ENCODE measurements at places on chromosomes 12 and 14.

- DNase-seq = no peak
These were observed 1.1 kb upstream of the SUSD6 start for GRCh38 chr14:69610020-69610873.

DNA sequence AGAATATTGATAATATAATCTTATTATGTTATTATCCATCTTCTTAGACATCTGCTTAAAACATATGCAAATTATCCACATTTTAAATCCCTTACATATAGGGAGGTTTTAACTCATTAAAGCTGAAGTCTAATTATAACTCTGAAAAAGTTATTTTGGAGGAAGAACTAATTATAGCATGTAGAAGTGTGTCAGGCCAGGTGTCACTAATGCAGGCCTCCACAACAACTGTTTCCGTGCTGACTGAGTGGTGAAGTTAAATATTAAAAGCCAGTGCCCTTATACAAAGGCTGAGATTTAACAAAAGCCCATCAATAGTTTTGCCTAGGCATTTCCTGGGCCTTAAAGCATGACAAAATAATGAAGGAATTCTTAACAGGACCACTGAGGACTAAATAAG, 157.4 kb downstream of the LRRK2 start:
- DNase-seq = no peak

GRCh38 chr14:63204407-63205043, at the start of gene RHOJ:
Gene RHOJ (plus strand): TSS chr14:63204443. CDS start chr14:63204870, 427 bp downstream.
- DNase-seq = peak; percentile 78

- no peak for DNase-seq
These were observed 59.9 kb downstream of the BMP4 start for GRCh38 chr14:53896726-53897125.

GRCh38 chr14:24385524-24385923, 13.3 kb upstream of the NYNRIN start:
- no peak for DNase-seq

DNA sequence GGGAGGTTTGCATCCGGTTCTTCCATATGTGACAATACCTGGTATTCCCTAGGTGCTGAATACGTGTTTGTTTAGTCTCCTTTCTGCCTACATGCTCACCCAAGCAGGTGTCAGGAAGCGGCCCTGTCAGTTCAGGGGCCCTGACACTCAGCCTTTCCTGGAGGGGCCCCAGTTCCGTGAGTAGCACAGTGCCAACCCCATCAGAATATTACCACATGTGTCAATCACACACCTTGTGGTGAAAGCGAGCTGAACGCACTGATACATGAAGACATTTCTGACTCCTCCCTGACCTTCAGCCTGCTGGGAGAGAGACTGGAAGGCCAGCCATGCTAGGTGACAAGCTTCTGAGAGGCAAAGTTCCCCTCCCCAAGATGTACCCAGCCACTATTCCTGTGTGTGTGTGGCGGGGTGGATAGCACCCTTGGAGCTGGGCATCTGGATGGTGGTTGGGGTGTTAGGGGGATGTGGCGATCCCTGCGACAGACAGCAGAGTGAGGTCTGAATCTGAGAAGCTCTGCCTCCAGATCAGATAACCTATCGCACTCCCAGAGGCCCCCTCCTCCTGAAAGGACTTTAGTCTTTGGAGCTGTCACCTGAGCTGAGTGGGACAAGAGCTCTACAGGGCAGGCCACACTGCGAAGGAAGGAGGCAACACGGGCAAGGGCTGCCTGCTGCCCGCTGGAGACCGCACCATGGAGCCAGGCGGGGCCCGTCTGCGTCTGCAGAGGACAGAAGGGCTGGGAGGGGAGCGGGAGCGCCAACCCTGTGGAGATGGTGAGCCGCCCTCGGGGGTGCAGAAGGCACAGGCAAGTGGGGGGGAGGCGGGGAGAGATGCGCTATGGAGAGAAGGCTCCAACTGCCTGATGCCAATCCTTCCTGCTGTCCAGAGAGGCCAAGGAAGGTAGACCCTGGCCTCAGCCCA, at the start of gene SOAT2:
Gene SOAT2 (plus strand): TSS at position 604 of the 925 bp plus-strand sequence. CDS start 92 bp downstream, at position 696.
- no peak for DNase-seq

- DNase-seq = no peak
These were observed 59.8 kb downstream of the DIO3 start for GRCh38 chr14:101620821-101621785.

DNA sequence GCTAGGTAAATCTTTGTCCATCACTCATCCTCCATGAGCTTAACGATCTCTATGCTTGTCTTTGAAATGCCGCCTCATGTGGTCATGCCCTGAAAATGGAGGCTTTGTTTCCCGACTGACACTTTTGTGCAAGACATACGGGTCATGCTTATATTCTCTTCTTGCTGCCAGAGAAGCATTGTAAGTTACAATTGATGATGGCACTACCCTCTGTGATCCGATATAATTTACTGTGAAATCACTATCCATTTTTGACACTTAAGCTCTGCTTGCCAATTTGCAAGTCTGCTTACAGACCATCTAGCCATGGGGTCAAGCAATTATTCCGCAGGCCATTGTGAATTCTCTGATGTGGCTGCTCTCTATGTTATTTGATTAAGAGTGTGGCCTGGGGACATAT, 650.0 kb downstream of the FLRT2 start:
- DNase-seq = no peak

DNA sequence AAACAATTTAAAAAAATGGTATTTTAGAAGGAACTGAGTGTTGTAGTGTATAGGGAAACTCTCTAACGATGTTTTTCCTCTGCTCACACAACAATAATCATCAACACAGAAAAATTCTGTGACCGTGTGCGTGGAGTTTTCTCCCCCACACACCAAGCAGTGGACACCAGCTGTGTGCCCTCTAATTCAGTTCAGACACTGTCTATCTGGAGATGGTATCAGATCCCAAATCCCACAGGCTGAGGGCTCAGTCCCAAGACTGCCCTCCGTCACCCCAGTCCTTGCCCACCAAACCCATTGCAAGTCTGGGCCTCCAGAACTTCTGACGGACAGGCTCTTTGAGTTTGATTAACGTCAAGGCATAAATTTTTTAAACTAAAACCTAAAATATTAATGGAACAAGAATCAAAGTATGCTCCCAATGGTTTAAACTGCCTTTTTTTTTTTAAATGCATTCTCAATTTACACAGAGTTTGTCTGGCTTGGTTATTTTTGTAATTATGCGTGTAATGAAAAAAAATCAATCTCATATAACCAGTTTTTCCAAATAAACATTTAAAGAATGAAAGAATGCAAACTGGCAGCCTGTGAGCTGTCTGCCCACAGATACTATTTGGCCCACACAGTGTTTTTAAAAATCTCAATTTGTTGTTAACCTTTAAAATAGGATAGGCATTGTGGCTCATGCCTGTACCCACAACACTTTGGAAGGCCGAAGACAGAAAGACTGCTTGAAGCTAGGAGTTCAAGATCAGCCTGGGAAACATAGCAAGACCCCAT, 19.2 kb downstream of the BLTP3B start:
- no peak for DNase-seq

- no peak for DNase-seq
These were observed 66.7 kb downstream of the NTN4 start for GRCh38 chr12:95723693-95724384.

GRCh38 chr12:6734506-6735387, 10.9 kb downstream of the COPS7A start:
- DNase-seq = no peak

DNA sequence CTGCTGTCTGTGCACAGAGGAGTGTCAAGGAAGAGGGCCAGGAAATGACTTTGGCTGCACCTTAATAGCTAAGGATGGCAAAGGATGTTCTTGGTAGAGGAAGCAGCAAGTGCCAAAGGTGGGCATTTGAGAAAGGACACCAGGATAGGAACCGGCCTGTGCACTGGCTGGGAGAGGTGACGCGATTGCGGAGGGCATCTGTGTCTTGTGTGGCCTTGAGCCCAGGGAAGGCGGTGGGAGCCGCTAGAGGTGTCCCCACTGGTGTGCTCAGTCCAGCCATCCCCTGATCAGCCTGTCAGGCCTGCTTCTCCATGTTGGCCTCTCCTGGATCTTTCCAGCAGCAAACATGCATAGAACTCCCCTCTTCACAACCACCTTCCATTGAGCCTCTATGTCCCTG, 30.2 kb downstream of the PAPLN start:
- DNase-seq = no peak

GRCh38 chr12:70444903-70445302, 78.8 kb downstream of the KCNMB4 start:
- DNase-seq = no peak

- no peak for DNase-seq
These were observed 17.0 kb upstream of the NUBPL start for GRCh38 chr14:31543969-31544799.

DNA sequence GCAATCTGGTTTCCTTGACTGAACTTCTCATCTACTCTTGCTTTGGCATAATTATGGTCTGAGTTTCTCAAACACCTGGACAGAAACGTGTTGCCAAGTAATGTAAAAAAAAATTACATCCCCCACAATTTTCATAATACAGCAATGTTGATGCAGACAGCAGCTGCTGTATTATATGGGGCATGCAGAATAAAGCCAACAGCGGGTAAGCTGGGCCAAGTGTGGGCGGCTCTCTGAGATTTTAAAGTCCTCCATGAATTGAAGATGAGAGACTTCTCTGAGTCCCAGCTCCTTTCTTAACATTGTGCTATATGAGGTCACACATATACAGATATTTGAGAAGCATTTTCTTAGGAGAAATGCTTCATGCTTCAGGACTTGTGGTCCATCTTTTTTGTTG, 881.2 kb downstream of the GALC start:
- no peak for DNase-seq

GRCh38 chr12:111074559-111074958, 154.2 kb upstream of the MYL2 start:
- no peak for DNase-seq

DNA sequence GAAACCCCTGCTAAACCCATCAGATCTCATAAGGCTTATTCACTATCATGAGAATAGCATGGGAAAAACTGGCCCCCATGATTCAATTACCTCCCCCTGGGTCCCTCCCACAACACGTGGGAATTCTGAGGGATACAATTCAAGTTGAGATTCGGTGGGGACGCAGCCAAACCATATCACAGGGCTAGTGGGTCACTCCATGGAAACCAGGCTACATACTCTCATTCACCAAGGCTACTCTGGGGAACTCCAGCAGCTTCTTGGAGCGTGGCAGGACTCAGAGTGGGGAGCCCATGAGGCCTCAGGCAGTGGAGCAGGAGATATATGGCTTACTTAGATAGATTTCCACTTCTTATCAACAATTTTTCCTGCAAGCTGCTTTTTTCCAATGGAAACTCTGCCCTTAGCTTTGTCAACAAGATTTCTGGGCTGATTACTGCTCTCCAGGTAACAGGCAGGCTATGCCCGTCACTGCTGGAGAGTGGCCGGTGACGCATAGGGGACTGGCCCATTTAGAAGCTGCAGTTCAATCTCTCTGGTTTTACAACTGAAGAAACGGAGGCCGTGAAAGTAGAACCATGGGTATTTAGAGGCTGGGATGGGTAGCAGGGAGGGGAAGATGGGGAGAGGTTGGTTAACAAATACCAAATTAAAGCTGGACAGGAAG, 16.5 kb downstream of the VDR start:
- DNase-seq = no peak

DNA sequence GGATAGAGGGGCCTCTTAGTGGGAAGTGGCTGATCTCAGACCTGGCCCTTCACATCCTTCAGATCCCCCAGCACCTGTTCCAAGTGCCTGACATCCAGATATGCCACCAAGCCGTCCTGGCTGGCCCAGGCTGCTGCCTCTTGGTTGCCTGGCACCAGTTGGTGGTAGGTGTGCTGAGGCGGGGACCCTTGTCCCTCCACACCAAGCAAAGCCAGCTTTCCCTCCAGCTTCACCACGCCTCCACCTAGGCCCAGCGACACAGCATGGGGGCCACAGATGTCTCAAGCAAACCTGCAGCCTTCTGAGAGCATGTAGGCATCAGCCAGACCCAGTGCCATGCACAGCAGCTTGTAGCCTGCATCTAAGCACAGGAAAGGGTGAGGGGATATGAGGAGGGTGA, 3.5 kb upstream of the CD63 start:
- no peak for DNase-seq

GRCh38 chr14:97866195-97866594, 1069.0 kb downstream of the VRK1 start:
- DNase-seq = no peak

- no peak for DNase-seq
These were observed 104.7 kb downstream of the RFLNA start for GRCh38 chr12:124399622-124400021.

DNA sequence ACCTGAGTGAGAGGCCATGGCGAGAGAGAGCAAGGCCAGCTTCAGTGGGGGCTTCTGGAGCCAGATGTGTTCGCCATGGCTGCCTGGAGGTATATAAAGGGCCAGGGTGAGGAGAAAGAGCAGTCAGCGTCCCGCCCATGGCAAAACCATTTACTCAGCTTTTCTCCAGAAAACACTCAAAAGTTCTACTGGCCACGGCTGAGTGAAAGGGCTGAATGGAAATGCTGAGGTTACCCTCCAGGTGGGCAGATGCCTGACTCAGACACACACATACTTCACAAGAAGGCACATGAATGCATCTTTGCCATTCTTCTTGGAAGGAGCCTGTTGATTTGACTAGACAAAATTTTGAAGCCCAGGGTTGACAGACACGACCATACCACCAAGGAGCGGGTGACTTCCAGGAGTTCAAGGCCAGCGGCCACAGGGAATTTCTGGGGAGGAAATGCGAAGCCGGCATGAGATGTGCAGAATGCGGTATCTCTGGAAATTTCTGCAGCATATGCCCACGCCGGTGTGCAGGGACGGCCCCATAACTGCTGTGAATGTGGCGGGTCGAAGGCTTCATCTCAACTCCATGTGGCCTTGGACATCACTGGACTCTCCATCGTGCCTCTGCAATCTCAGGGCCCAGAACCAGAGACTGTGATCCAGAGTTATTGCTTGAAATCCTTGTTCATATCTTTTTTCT, at the start of gene IL31:
Gene IL31 (minus strand): TSS at position 67 of the 691 bp plus-strand sequence. CDS start 49 bp downstream, at position 18.
- no peak for DNase-seq

DNA sequence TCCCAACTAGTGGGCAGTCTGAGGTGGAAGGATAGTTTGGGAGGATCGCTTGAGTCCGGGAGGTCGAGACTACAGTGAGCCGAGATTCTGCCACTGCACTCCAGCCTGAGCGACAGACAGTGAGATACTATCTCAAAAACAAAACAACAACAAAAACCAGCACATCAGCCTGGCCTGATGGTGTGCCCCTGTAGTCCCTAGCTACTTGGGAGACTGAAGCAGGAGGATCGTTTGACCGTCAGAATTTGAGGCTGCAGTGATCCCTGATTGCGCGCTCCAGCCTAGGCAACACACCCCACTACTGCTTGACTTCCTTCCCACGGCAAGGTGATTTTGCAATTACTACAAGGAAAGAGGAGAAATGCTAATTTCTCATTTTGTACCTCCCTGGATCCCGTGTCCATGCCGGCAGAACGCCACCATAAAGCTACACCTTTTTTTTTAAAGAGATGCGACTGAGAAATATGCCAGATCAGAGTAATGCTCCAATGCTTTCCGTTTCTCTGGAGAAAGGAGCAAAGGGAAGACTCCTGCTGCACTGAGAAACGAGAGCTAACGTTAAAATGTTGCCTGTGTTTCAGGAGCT, 672 bp upstream of the SCFD1 start:
- no peak for DNase-seq

DNA sequence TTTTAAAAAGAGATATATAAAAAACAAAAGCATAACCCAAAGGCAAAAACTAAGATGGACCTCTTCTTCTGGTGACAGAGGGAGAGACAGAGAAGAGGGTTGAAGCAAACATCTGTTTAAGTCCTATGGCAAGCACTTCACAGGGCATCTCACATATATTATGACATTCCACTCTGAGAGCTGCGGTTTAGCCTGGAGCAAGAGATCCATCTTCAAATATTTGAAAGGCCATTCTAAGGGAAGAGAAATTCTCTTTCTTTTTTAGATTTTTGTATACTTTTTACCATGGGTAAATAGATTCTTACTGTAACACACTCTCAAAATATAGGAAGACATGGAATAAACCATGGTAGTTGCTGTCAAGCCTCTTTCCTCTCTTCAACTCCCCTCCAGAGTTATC, 204.1 kb downstream of the GXYLT1 start:
- DNase-seq = no peak
